ENCODE measurements at places on chromosomes 6 and 20. TPM values are rescaled to one million over a fixed set of nuclear protein-coding genes. Genes with fewer than 3 reads are reported as not detected.

RSPH4A gene
- total RNA-seq = 0.82 TPM

HMGN3 gene
- 42.3 TPM for total RNA-seq

L3MBTL1 gene
- 13.4 TPM for total RNA-seq

TRIM38 gene
- 35.3 TPM for total RNA-seq

IRF4 gene
- not detected for total RNA-seq

NR2E1 gene
- not detected for total RNA-seq

GPR6 gene
- not detected for total RNA-seq

IL20RA gene
- total RNA-seq = 0.90 TPM

LY6G6D gene
- total RNA-seq = not detected
